ENCODE measurements at places on chromosomes 5 and 9. TPM values are rescaled to one million over a fixed set of nuclear protein-coding genes. Genes with fewer than 3 reads are reported as not detected.
A peak's percentile ranks its signal among the peaks of the same experiment; 100 is the strongest.

DNA sequence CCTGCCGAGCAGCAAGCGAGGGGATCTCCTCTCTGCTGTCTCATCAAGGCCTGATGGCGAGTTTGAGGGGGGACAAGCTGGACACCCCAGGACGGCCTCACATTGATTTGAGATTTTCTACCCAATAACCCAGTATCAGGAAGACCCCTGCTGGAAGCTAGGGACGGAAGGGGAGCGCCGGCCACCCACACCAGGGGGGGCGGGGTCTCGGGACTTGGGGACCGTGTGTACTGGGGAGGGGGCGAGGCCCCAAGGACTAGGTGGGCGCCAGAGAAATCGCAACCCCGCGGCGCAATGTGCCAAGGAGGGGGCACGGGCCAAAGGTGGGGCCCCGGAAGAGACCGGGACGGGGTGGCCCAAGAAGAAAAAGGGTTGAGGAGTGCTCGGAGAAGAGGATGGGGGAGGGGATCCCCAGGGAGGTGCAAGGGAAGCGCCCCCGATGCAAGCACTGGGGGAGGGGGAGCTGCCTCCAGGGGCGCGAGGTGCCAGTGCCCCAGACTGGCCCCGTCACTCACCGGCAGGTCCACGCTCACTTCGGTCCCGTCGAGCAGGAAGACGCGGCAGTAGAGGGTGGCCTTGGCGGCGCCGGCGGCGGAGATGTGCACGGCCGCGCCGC, 1.1 kb downstream of the EPB41L4B start:
- peak; percentile 76 for DNase-seq

SOHLH1 gene
- not detected for total RNA-seq

GRCh38 chr9:114465906-114466900, 39.1 kb downstream of the WHRN start:
- DNase-seq = peak; percentile 65

PLK2 gene
- total RNA-seq = 7.1 TPM

- DNase-seq = no peak
Measured at GRCh38 chr5:157271740-157272271, 5.9 kb downstream of the CYFIP2 start.

GRCh38 chr9:110619831-110620230, 40.3 kb upstream of the SVEP1 start:
- no peak for DNase-seq
